Adipose tissue (tissue), 3 donors: ENCODE measurements at places on chromosomes 7 and 10. TPM values are rescaled to one million over a fixed set of nuclear protein-coding genes. Genes with fewer than 3 reads are reported as not detected.

Gene NOD1
- 24.1 TPM for polyA plus RNA-seq

Gene TMEM140
- 6.2 TPM for polyA plus RNA-seq

Gene SLC16A9
- polyA plus RNA-seq: 0.19 TPM

Gene NXPH1
- polyA plus RNA-seq: not detected

Gene PPP1R17
- polyA plus RNA-seq: not detected
